ENCODE measurements at places on chromosomes 6 and 20. TPM values are rescaled to one million over a fixed set of nuclear protein-coding genes. Genes with fewer than 3 reads are reported as not detected.

Gene MATN4
- not detected for total RNA-seq

DNA sequence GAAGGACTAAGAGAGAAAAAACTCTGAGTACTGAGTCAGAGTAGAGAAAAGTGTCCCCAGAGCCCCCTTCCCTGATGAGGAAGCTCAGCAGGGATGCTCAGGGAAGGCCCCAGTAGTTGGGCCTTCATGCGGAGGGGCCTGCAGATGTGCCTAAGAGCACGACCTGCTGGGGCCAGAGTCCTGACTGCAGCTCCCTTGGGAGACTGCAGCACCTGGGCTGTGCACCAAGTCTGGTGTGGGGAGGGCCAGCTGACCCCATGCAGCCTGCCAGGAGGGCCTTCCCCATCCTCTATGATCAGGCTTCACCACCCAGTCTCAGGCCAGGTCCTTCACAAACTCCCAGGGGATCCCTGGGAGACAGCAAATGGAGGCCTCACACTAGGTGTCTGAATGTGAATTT, 130.4 kb downstream of the FNDC1 start:
- no peak for DNase-seq

GRCh38 chr6:44737829-44738528, 350.5 kb downstream of the CDC5L start:
- DNase-seq, result no peak

Gene ELOVL2
- 1.3 TPM for total RNA-seq

- peak; percentile 64 for DNase-seq
Observed at GRCh38 chr20:4973330-4974097, 27.8 kb downstream of the SLC23A2 start.

Gene DACT2
- total RNA-seq, result 1.2 TPM

- DNase-seq, result no peak
Observed at GRCh38 chr6:36232172-36232571, 35.6 kb downstream of the BRPF3 start.

Gene DUSP22
- total RNA-seq, result 30.5 TPM

- DNase-seq, result no peak
Observed at GRCh38 chr6:46012834-46013233, 2.8 kb downstream of the CLIC5 start.

DNA sequence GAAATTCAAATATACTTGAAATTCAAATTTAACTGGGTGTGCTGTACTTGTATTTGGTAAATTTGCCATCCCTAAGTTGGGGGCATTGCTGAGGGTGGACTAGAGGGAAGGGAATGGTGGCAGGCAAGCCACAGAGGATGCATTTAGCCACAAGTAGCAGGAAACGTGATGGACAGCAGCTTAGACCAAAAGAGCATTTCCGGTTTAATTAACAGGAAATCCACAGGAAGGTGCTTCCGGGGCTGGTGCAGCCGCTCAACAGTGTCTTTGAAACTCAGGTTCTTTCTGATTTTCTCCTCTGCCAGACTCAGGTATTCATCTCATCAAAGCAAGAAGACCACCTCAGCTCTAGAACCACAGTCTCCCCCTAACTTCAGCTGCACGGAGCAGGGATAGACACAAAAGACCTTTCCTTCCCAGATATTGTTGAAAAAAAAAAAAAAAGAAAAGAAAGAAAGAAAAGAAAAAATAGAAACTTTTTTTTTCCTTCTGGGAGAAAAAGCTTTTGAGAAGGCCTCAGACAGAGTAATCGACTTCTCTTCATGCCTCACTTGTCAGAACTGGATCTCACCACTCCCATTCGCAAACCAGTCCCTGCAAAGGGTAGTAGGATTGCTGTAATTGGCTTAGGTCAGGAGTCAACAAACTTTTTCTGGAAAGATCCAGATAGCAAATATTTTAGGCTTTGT, 8.0 kb upstream of the BCAS1 start:
- no peak for DNase-seq

Gene LEMD2
- total RNA-seq, result 48.3 TPM

GRCh38 chr6:102417368-102417998, 1024.0 kb downstream of the GRIK2 start:
- DNase-seq, result no peak

DNA sequence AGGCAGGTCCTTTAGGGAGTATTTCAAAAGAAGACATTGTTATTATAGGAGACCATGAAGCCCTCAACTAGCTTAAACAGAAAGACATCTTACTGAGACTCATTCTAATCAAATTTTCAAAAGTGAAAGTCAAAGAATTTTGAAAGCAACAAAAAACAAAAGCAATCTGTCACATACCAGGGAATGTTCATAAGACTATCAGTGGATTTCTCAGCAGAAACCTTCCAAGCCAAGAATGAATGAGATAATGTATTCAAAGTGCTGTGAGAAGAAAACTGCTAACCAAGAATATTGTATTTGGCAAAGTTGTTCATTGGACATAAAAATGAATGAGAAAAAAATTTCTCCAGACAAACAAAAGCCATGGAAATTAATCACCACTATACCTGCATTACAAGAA, 48.2 kb upstream of the FUT9 start:
- DNase-seq, result no peak

DNA sequence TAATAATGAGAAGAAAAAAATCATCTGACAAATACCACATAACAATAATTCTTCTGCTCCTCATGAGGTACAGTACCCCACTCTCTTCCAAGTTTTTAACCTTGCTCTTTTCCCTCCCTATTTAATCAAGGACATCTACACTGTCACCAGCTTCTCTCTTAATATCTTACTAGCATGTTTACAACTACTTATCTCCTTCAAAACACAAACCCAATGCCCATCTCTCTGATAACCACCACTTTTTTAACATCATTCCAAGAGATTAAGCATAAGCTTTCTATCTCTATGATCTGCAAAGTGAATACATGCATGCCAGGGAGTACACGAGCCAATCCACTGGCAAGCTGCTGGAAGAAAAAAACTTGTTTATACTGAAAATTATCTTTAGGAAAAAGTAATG, 10.3 kb downstream of the CEP85L start:
- DNase-seq, result no peak

Gene PPP1R10
- total RNA-seq, result 19.6 TPM

Gene FILIP1
- total RNA-seq, result 0.07 TPM

- DNase-seq, result no peak
Observed at GRCh38 chr20:47667531-47668312, 117.6 kb downstream of the SULF2 start.

GRCh38 chr20:826695-827323, 6.7 kb upstream of the FAM110A start:
- DNase-seq, result no peak

- DNase-seq, result no peak
Observed at GRCh38 chr20:15905661-15906060, 667.6 kb downstream of the KIF16B start.

Gene TTLL9
- not detected for total RNA-seq

GRCh38 chr6:7004581-7005297, 103.0 kb upstream of the RREB1 start:
- DNase-seq, result no peak

DNA sequence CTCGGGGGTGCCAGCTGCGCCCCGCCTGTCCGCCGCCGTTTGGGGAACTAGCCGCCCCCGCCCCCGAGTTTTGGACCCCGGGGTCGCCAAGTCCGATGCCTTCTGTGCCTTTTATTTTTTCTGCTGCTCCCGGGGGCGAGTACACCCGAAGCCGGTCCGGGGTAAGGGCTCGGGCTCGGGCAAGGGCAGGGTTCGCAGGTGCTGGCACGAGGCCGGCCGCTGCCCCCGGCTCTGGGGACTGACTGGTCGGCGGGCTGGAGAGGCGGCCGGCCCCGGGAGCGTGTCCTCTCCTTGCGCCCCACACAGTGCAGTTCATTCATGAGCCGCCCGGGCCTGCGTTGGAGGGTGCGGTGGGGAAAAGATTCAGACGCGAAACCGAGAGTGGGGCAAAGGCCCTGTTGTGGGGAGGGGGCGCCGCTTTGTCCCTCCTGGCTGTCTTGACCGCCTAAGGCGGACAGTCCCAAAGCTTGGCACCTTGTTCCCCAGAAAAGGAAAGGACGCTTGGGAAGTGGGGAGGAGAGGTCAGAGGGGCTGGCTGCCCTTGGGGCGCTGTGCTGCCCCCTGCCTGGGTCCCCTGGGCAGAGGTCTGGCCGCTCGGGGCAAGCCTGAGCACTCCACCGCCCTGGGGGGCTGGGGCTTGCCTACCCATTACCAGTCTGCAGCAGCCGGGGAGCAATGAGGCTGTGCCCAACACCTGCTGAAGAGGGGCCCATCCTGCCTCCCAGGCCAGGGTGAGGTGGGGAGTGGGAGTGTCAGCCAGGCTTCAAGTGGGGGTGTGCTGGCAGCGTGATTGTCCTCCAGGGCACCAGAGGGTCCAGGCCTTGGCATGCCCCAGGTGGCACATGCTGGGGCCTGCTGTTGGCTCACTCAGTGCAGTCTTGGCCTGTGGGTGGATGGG, 915 bp downstream of the TMEM63B start:
- DNase-seq, result no peak

DNA sequence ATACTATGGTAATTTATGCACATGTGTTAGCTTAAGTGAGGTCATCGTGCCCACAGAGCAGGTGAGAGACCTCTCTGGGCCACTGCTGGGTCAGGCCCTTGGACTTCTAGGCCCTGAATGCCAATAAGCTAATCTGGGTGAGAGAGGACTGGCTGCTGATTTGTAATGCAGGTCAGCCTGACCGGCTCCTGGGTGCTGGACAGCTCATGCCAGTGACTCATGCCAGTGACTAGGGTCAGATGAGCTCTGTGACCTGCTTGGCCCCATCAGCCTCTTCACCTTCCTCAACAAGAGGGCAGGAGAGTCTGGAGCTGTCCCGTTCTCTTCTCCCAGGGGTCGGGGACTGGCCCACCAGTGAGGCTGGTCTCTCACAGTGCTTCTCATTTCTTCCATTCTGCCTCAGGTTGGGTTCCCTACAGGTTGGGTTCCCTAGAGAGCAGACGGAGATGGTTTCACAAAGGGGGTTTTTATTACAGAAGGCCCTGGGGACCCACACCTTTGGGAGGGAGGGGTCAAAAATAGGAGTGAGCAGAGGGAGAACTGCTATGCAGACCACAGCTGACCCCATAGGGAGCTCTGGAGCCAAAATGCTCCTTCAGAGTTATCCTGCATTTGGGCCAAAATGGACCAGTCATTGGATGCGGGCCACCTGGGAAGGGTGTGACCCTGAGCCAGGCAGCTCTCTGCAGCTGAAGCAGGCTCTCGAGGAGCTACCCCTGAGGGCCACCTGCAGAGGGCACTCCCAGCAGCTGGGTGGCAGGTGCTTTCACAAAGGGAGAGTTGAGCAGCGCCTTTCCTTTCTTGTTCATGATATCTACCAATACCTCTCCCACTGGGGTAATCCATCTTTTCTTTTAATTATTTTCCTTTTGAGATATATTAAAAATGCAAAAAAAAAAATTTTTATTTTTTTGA, 2.2 kb upstream of the OXT start:
- DNase-seq, result peak; percentile 65

DNA sequence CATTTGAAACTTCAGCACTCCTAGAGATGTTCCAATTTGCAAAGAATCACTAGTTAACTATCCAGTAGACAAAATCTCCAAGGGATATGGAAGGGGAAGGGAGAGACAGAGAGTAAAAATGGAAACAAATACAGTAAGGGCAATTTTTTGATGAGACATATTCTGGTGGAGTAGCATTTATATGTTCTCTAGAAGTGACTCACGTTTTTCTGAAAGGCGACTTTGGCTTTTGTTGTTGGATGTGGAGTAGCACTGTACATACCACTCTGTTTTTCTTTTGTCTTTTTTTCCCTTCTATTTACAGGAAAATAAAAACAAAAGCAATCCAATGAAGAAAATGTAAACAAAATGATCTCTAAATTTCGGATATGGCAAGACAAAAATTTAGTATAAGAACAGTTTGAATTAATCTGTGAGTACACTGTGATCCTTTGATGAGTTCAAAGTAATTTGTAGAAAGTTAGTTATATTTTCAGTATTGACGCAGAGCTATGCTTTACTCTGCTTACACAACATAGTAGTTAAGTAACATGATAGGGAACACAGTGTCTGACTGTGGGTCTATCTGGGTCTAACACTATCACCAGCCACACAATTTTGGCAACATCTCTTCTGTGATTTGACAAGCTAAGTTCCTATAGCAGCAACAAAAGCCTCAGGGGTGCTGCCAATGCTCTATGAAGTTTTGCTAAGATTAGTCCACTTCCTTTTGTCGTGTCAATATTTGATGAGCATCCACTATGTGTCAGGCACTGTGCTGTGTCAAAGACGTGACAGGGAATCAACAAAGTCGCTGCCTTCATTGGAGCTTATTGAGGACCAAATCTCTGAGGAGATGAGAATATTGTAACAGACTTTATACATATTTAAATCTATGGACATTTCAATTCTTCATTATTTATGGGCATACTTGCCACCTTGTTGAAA, 27.3 kb upstream of the TAGAP start:
- DNase-seq, result no peak

Gene ABHD16B
- total RNA-seq, result not detected

DNA sequence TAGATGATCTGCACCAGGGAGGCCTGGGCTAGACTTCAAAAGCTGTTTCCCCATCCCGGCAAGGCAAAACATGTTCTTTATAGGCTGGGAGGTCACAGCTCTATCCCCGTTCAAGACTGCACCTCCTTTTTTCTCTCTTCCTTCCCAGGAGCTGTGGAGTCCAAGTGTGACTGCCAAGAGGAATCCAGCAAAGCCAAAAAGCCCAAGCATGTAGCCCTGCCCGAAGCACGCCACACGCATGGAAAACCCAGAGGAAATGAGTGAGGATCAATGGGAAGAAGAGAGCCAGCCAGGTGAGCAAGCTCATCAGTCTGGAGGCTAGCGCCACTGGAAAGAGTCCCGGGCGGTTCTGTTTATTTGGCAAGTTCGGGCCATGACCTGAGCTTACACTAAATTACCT, 240.4 kb downstream of the PRL start:
- DNase-seq, result no peak

Gene PNPLA1
- total RNA-seq, result not detected

Gene FKBP1C
- 0.58 TPM for total RNA-seq

Gene FAM209B
- not detected for total RNA-seq

GRCh38 chr6:156557911-156558259, 219.3 kb upstream of the ARID1B start:
- DNase-seq, result no peak

DNA sequence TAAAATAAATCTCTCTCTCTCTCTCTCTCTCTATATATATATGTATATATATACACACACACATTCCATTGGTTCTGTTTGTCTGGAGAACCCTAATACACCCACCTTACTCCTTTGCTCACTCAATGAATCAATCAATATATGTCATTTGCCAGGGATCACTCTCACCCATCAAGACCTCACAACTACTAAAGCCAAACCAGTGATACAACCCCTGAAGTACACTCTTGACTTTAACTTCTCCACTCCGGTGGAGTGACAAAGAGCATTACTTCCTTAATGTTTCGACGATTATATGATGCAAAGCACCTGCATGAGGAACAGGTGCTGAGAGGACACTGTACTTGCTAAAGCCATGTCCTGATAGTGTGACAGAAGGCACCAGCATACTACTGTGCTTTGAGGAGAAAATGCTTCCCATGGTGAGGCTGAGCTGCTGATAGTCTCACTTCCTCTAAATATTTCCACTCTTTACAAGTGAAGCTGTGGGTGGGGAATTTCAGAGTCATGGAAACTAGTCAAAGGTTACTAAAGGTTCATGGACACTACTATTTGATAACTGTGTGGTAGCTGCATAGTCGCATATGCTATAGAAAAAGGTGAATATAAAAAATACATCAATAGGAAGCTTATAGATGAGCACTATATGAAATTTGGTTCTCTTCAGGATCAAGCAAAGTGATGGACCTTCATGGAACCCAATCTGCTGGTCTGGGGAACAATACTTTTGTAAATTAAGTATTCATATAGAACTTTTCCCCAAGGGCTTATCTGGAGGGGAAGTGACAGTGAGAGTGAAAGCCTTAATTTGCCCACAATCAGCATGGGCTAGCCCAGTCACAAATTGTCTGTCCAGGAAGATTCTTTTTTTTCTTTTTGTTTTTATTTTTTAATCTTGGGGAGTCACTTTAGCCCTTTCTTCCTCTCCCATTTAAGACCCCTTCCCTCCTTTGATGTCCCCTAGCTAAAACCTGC, 141.9 kb upstream of the NEDD9 start:
- DNase-seq, result no peak

All from epithelial cell of proximal tubule (primary cell).